ENCODE measurements at places on chromosomes 6 and 20.

- DNase-seq = peak; percentile 33
Observed at GRCh38 chr6:169777896-169778295, 26.5 kb downstream of the ERMARD start.

DNA sequence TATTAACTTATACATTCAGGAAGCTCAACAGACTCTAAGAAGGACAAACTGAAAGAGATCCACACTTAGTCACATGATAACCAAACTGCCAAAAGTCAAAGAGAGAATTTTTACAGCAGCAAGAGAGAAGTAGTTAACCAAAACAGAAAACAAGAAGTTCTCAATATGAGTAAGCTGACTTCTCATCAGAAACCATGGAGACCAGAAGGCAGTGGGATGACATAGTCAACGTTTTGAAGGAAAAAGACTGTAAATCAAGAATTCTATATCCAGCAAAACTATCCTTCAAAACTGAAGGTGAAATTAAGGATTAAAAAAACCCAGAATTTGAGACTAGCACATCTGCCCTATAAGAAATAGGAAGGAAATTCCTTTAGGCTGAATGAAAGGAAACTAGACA is 60.4 kb downstream of the COL19A1 start:
- no peak for DNase-seq

- DNase-seq = peak; percentile 66
Observed at GRCh38 chr20:20410678-20411077, 42.8 kb downstream of the INSM1 start.

DNA sequence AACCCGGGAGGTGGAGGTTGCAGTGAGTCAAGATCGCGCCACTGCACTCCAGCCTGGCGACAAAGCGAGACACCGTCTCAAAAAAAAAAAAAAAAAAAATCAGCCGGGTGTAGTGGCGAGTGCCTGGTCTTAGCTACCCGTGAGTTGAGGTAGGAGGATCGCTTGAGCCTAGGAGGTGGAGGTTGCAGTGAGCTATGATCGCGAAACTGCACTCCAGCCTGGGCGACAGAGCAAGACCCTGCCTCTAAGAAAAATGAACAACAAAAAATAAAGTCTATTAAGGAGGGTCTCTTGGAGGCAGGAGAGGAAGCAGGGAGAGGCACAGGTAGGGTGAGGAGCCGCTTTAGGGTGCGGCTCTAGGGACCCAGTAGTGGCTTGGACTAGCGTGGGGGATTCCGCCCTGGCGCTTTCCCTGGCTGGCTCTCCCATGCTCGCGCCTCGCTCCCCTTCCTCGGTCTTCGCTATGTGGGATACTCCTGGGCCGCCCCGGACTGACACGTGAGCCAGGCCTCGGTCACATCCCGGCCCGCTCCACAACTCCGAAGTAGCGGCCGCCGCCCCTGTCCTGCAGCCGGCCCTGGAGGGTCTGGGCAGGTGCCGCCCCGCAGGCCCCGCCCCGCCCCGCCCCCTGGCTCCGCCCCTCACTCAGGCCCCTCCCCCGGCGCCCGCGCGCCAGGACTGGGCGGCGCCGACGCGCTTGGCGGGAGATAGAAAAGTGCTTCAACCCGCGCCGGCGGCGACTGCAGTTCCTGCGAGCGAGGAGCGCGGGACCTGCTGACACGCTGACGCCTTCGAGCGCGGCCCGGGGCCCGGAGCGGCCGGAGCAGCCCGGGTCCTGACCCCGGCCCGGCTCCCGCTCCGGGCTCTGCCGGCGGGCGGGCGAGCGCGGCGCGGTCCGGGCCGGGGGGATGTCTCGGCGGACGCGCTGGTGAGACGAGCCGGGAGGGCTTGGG is at the start of gene MYBL2:
MYBL2 (plus strand) TSS at position 739 of the 953 bp plus-strand sequence; CDS start at position 909, 170 bp downstream.
- DNase-seq = peak; percentile 91

DNA sequence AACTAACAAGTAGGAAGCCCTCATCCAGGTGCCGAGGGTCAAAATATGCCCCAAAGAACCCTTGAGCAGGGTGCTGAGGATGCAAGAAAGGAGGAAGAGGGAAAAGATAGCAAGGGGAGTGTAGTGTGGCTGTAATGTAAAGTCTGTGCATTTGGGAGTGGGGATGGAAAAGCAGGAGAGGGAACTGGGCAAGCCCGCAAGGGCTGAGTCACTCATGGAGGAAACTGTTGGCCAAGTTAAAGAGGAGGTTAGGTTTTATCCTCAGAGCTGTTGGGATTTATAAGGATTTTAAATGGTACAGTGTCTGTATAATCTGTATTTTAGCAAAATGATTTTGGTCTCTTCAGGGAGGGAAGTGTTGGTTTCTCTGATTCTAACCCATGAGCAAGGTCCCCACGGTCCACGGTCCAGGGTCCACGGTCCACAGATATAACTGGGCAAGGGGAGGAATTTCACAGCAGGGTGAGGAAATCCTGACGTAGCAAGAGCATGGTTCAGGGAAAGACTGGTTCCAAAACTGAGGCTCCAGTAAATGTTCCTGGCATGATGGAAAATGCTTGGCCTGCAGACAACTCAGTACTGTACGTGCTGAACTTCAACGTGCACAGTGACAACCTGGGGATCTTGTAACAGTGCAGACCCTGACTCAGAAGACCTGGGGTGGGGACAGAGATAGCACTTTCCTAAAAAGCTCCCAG is 759.8 kb downstream of the PTPRT start:
- DNase-seq = no peak

GRCh38 chr6:41161851-41162552 is 914 bp downstream of the TREM2 start:
- DNase-seq = no peak

- DNase-seq = no peak
Observed at GRCh38 chr6:27679308-27679963, 206.5 kb upstream of the ZNF184 start.

DNA sequence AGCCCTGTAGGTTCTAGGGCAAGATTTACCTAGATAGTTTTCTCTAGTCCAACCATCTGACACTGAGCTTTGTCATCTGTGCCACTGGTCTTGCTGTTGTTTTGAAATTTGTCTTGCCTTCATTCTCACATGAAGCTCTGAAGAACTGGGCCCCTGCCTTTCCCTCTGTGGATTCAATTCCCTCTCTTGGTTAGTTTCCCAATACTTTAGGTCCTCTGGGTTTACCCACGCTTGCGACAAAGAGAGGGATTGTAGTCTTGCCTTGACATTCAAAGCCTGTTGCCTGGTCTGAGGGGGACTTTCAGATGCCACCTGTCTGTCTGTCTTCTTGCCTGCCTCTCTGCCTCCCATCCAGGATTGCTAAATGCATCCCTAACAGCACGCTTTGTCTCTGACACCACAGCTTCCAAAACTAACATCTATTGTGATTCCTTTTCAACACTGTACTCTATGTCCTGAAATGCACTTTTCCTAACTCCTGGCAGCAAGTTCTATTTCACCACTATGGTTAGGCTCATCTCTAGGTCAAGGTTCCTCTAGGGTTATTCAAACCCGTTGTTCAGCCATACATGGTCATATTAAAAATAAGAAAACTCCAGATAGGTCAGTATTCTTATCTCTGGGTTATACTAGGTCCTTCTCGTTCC is 25.5 kb upstream of the MANEA start:
- no peak for DNase-seq

DNA sequence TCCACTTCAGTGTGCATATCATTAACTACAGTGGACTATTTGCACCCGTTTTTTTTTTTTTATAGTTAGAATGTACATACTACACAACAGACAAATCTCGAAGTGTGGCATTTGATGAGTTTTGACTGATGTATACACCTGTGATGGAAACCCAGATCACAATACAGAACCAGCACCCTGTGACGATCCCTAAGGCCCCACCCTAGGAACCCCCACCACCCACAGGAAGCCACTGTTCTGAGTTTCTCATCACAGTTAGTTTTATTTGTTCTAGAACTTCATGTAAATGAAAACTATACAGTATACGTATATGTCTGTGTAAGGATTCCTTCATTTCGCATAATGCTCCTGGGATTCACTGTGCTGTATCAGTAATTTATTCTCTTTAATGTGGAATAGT is 102.8 kb downstream of the IRF4 start:
- DNase-seq = no peak

- DNase-seq = no peak
Observed at GRCh38 chr6:100810015-100810414, 71.1 kb downstream of the ASCC3 start.

GRCh38 chr20:22617160-22617559 is 32.8 kb upstream of the FOXA2 start:
- DNase-seq = no peak

GRCh38 chr6:119337252-119337651 is 12.3 kb downstream of the MAN1A1 start:
- no peak for DNase-seq

- no peak for DNase-seq
Observed at GRCh38 chr6:36525346-36525745, 21.9 kb downstream of the STK38 start.

- DNase-seq = no peak
Observed at GRCh38 chr6:129908356-129908755, 47.2 kb upstream of the TMEM244 start.

GRCh38 chr6:134437376-134437775 is 119.5 kb upstream of the SGK1 start:
- DNase-seq = no peak

- DNase-seq = no peak
Observed at GRCh38 chr20:25521382-25521781, 63.9 kb downstream of the NINL start.

DNA sequence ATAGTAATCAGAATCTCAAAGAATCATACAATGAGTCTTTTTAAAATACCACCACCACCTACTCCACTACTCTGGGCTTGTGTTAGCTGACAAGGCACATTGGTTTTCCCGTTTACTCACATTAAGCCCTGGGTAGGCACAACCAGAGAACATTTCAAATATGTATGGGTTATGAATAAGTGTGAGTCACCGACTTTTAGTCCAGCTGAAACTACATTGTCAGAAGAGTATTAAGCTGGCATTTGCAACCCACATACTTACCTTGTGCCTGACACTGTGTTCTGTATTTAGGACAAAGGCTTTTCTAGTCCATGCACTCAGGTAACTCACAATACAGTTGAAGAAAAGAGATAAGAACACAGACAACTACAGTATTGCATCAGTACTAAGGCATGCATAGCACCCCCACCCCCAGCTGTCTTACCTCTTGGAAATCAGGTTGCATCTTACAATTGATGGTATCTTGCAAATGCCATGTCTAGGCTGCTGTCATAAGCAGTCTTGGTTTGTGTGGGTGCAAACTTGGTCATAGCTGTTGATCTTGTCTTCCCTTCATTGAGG is 40.3 kb upstream of the AHI1 start:
- DNase-seq = peak; percentile 86
